ENCODE measurements at places on chromosomes 3 and 15.
A peak's percentile ranks its signal among the peaks of the same experiment; 100 is the strongest.

DNA sequence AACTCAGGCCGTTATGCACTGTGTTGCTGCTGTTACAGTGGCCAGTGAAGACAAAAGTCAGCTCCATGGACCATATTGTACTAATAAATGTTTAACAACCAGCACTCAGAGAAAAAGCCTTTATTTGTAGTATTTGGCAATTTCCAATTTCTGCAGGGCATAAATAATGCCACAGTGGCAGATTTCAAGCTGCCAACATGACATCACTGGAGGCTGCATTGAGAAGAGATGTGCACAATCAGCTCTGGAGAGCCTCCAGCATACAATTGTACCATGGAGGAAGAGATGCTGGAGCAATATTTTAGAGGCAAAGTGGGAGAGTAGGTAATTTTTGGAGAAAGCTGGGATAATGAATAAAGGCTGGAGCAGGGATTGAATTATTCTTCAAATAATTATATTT, 9.7 kb upstream of the ALCAM start:
- no peak for DNase-seq

DNA sequence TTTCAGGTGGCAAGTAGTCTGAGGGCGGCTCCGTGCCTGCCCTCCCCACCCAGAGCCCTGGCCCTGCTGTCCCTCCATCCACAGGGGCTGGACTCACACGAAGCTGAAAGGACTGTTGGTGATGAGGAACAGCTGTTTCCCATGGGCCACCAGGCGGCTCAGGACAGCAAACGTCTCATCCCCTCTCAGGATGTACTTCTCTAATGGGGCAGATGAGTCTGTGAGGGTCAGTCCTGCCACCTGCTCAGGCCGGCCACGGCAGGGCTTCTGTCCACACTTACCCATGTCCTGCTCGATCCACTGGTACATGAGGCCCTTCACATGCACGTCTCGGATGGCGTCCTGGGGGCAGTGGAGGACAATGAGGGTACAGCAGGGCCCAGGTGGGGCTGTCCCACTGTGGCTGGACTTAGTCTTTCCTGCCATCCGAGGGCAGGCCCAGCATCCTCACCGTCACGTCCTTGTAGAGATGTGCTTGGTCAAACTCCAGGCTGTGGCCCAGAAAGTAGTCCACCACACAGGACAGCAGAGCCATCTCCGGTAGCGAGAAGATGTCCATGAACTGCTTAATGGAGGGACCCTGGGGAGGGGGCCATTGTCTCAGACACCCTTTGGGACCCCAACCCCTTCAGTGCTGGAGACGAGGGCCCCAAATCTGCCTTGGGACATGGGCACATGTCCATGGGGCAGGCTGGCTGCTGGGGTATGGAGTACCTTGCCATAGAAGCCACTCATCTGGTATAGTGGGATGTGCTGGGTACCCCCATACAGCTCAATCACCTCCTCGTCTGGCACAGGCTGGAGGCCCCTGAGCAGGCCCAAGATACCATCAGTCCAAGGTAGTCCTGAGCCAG, 5.7 kb downstream of the NT5DC2 start:
- DNase-seq = no peak

DNA sequence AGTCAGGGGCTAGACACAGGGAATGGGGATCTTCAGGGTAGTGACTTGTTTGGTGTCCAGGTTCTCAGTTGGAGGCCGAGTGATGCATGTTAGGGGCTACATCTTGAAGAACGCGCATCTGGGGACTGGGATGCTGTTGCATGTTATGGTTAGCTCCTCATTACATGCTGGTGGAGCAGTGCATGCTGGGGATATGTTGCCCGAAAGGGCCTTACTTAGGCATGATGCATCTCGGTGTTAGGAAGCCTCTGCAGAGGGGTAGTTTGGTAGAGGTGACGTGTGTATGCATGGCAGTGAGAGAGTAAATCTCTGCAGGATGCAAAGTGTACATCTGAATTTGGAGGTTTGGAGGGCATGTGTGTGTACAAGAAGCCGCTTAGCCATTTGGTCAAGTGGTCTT, 2.4 kb downstream of the EIF4G1 start:
- DNase-seq = no peak

DNA sequence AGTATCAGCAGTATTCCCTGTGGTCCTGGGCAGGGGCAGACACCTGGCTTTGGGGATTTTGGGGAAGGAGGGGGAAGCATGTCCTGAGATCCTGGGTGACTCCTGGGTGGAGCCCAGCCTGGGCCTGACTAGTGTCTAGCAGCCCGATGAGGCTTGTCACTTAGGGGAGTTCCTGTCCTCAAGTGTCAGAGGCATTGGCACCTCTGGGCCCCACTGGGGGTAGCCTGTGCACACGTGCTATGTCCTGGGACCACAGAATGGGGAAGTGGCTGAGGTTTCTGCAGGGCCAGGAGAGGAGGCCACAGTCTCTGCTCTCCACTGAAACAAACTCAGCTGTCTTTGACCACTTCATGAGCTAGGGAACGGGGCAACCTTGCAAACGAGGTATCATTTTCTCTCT, 31.5 kb upstream of the ADCY5 start:
- no peak for DNase-seq

DNA sequence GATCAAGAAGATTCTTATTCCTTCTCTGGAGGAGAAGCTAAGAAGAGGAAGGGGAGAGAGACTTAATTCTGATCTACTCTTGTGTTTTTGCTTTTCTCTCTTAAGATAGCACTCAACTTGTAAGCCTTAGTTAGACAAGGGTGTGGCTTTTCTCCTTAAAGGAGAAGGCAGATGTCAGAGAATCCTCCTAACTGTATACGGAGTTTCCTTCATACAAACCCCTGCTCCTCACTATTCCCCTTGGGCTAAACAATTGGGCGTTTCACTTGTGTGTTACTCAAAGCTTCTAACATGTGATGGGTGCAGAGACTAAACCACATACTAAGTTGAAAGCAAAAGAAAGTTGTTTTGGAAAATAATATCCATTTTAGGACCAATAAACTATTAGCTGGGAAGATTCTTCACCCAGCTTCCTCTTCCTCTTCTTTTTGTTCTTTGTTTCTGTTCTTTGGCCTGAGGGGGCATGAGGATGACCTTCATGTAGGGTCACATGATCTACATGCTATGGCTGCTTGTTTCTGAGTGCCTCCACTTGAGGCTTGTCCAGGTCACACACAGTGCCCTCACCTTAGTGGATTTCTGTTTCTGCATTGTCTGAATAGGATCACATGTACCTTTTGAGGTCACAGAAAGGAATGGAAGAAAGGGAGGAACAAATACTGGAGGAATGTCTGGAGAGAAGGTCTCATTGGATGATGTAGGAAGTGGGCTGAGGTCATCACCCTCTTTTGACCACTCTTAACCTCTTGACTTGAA, 14.6 kb downstream of the SPINK8 start:
- no peak for DNase-seq

GRCh38 chr3:126480206-126480605, 4.5 kb upstream of the ZXDC start:
- no peak for DNase-seq

- DNase-seq = no peak
These were observed 52.7 kb upstream of the SPTSSB start for GRCh38 chr3:161423911-161424522.

DNA sequence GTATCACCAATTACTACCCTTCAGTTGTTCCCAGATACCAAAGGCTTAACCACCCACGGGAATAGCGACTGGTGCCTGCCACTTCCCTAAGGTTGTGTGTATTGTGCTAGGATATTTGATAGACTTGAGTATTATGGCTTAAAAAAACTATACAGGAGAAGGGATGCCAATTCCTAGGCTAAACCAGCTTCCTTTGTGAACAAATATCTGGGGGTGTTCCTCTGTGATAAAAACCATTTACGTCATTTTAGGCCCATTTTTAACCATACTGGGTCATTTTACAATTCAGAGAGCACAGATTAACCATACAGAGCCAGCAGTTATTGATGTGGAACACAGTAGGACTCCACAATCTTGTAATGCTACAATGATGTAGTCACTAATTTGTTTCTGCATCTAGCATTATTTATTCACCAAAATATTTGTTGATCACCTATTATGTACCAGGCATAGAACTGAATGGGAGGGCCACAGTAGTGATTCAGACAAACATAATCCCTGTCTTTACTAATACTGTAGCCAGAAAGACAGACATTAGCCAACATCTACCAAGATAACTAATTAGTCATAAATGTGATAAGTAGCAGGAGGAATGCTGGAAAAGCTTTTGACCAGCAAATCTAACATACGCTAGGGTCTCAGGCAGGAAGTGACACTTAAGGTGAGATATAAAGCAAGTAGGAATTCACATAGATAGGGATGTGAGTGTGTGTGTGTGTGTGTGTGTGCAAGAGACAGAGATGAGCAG, 184.8 kb downstream of the MECOM start:
- no peak for DNase-seq

- DNase-seq = peak; percentile 51
These were observed 7.2 kb downstream of the CLCN2 start for GRCh38 chr3:184354121-184354728.

DNA sequence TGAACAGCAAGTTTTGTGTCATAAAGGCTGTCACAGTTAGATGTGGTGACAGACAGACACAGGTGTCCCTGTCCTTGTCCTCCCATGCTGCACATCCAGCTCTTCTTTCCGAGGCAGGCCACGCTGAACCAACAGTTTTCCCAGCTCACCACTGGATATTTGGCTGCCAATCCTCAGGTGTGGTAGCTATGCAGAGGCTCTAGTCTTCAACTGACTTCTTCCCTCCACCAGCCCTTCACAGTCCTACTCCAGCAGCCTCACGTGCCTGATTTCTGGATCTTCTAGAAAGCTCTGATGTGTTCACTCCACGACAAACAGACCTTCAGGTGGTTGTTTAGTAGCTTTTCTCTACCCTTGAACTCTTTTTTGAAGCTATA, 145.5 kb downstream of the UACA start:
- no peak for DNase-seq
